ENCODE measurements at places on chromosomes 16 and 17.

GRCh38 chr16:31064882-31065461 lies 9.1 kb downstream of the ZNF668 start:
- DNase-seq = peak; percentile 88

DNA sequence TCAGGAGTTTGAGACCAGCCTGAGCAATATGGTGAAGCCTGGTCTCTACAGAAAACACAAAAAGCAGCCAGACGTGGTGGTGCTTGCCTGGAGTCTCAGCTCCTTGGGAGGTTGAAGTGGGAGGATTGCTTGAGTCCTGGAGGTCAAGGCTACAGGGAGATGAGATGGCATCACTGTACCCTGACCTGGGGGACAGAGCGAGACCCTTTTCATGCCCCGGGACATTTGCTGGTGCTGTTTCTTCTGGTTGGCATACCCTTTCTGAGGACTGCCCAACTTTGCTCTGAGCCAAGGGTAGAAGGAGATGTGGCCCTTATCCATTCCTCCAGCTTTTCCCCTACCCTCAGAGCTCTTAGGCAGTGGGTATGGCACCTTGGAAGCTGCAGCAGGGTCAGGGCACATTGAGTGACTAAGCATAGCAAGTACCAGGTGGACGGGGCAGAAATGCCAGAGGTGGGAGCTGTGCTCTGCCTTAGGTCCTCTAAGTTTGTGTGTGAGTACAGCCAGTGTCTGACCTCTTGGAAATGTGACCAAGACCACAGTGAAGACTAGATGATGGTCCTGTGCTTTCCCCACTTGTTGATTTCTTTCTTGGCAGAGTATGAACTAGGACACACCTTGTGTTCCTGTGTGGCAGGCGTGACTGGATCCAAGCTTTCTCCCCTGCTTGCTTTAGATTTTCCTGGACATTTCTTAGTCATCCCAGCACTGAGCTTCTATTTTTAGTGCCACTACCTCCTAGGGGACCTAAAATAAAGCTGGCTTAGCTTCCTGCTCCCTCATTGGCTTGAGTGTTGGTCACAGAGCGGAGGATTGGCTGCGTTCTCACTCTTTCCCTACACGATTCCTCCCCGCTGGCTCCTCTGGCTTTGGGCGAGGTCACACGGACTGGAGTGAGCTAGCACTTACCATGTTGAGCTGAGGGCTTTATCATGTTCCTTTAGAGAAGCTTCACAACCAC lies 9.9 kb upstream of the EDC4 start:
- no peak for DNase-seq

GRCh38 chr17:57966875-57967274 lies 11.7 kb upstream of the CUEDC1 start:
- DNase-seq = no peak

DNA sequence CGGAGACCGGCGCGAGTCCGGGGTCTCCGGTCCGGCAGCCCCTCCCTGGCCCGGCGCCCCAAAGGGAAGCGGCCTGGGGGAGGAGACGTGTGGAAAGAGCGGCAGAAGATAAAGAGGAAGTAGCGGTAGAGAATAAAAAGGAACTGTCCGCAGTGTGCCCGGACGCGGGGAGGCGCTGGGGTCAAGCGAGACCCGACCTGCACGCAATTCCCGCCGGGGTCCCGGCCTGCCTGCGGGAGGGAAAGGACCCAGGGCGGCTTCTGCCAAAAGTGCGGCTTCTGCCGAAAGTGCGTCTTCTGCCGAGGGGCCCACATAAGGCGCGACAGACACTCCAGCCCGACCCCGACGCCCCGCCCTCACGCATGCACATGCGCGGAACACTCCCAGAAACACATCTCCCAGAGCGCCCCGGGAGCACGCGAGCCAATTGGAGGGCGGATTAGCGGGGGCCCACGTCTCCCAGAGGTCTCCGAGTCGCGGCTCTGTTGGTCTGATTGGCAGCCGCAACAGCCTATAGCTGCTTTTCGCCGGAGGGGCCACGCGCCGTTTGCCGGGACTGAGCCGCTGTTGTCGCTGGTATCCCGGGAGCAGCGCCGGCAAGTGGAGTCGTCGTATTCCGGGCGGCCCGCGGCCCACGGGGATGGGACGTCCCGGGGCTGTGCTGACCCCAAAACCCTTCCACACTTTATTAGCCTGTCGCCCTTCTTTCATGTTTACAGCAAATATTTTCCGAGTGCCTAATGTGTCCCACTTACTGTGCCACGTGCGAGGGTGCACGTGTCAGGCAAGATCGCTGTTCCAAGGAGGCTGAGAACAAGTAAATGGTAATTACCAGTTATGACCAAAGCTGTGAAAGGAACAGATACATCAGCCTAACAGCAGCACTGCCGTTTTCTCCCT lies 8.0 kb upstream of the MEFV start:
- peak; percentile 98 for DNase-seq

GRCh38 chr17:42748908-42749798 lies 4.3 kb upstream of the EZH1 start:
- no peak for DNase-seq

GRCh38 chr17:77802811-77803220 lies 155.7 kb upstream of the TNRC6C start:
- DNase-seq = no peak

GRCh38 chr17:7740481-7741001 lies 23.0 kb downstream of the DNAH2 start:
- no peak for DNase-seq

GRCh38 chr16:50254072-50254471 lies 12.3 kb upstream of the ADCY7 start:
- DNase-seq = no peak

DNA sequence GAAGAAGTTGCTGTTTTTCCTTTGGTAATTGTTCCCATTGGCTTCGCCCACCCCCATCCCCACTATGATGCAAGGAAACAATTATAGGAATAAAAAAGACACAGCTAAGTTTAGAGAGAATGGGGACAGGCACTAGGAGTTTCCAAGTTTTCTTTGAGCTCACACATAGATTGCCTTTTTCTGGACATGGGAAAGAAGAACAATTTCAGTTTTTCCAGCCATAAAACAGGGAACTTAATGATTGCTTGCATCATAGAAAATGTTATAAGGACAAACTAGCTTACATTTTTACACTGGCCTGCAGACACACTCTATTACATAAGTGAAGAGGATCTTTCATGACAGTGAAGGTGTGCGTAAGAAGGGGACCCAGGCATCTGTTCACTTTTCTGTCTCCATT lies 142.3 kb upstream of the ZFHX3 start:
- DNase-seq = no peak

DNA sequence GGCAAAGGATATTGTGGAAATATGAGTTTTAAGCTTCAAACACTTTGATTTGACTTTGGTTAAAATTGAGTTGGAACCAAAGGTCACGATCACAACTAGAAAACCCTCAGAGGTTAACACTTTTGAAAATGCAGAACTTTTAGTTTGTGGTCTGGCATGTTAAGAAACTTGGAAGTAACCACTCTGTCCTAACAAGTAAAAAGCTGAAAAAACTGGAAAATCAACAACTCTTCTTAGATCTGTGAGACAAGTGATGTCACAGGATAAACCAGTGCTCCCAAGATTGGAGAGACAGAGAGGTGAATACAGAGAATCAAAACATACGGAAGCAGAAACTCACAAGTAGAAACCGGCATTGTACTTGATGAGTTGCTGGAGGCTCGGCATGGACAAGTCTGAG lies 17.4 kb downstream of the MFSD6L start:
- no peak for DNase-seq

GRCh38 chr16:55062442-55062841 lies 131.8 kb downstream of the IRX5 start:
- no peak for DNase-seq

GRCh38 chr17:81328489-81328888 lies 33.4 kb upstream of the SLC38A10 start:
- DNase-seq = no peak

DNA sequence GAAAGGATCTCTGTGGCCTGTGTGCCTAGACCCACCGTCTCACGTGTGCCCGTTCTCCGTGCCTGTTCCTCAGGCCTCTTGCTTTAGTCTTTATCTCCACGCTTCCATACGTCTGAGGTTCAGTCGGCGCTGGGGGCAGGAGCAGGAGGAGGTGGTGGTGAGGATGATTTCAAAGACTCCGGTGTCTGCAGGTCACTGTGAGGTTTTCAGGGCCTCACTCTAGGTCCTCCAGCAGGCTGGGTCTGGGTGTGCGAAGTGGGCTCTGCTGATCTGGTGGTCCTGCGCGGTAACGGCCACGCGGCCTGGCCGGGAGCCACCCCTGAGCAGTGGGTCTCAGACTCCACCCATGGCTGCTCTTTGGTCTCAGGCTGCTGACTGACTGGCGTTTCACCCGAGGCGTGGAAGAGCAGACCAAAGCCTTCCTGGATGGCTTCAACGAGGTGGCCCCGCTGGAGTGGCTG lies 14.4 kb upstream of the CLEC18A start:
- DNase-seq = no peak

GRCh38 chr17:1197781-1198490 lies 18.2 kb upstream of the ABR start:
- peak; percentile 28 for DNase-seq

GRCh38 chr16:82404586-82405315 lies 222.0 kb upstream of the CDH13 start:
- DNase-seq = no peak

DNA sequence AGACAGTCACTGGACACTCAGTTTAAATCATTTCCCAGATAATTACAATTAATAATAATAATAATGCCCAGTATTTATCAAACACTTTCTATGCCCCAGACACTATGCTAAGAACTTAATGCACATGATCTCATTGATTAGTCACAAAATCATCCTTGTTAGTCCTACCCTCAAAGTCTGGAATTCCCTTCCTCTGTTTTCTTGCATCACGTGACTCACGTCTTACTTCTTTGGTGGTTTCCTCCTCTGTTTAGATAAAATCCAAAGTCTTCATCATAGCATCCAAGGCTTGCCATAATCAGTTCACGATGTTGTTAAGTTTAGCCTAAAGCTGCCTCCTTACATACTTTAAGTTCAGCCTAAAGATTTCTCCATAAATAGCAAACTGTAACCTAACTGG lies 471.9 kb downstream of the PMP22 start:
- DNase-seq = peak; percentile 74

DNA sequence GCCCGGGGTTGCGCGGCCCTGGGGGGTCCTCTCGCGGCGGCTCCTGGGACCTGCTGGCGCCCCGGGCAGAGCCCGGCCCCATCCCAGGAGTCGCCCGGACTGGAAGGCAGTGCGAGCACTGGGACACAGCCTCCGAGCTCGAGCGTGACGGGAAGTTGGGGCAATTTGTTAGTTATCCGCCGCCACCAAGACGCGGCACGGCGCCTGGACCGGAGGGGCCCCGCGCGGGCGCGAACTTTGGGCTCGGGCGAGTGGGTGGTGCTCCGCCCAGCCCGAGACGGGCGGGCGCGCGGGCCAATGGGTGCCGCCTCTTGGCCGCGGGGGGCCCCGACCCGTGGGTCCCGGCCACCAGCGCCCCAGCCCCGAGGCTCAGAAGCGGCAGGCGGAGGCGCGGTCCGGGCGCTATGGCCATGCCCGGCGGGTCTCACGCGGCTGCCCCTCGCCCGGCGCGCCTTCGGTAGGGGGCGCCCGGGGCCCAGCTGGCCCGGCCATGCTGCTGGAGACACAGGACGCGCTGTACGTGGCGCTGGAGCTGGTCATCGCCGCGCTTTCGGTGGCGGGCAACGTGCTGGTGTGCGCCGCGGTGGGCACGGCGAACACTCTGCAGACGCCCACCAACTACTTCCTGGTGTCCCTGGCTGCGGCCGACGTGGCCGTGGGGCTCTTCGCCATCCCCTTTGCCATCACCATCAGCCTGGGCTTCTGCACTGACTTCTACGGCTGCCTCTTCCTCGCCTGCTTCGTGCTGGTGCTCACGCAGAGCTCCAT lies at the start of gene ADORA2B:
Gene ADORA2B, plus strand, starts transcription at position 372 of the 768 bp plus-strand sequence. Its CDS starts 119 bp downstream, at position 491.
- DNase-seq = peak; percentile 37

- DNase-seq = no peak
Measured at GRCh38 chr17:14125518-14126137, 56.3 kb downstream of the COX10 start.

GRCh38 chr17:70709596-70709995 lies 540.3 kb downstream of the KCNJ2 start:
- DNase-seq = no peak

GRCh38 chr16:84062734-84063640 lies 20.4 kb upstream of the SLC38A8 start:
- DNase-seq = peak; percentile 25

DNA sequence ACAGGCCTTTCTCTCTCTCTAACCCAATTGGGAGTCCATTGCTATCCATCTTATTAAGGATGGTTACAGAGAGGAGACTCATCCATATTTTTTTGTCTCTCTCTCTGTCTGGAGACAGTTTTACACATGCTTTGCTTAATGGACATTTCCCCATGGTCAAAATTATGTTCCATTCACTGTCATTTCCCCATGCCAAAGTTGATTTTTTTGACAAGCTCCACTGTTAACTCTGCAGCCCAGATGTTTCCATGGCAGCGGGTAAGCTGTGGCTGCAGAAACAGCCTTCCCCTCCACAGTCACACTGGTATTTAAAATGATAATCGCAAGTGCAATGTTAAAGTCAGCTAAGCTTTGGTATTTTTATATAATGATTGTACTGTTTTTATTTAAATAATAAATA lies 63.9 kb upstream of the HLF start:
- DNase-seq = no peak

GRCh38 chr17:62101515-62101914 lies 36.4 kb upstream of the MED13 start:
- DNase-seq = no peak

- DNase-seq = no peak
Measured at GRCh38 chr17:2796164-2797125, at the start of gene RAP1GAP2. TSS of gene RAP1GAP2 (plus strand) at chr17:2796438. CDS start at chr17:2796528, 90 bp downstream.

DNA sequence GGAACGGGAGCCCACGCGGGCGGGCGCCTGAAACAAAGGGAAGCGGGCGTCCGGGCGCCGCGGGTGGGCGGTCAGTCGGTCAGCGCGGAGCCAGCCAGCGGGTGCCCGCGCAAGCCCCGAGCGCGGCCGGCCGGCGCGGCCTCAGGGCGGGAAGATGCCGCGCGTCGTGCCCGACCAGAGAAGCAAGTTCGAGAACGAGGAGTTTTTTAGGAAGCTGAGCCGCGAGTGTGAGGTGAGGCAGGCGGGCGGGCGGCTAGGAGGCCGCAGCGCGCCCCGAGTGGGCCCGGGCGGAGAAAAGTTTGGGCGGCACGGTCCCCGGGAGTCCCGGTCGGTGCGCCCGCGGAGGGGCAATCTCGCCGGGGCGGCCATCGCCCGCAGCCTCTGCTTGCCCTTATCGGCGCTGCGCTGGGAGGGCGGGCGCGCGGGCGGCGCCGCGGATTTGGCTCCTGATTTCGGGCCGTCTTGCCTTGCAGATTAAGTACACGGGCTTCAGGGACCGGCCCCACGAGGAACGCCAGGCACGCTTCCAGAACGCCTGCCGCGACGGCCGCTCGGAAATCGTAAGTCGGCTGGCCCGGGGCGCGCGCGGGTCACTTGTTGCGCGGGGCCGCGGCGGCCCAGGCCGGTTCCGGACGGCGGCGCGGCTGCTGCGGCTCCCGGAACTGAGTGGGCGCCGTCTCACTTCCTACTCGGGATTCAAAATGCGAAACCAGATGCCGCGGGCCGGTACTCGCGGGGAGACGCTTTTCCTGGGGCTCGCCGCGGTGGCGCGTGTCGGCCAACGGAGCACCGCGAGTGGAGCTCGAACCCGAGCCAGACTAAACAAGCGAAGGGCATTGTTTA lies 526 bp downstream of the CBFB start:
- no peak for DNase-seq

GRCh38 chr17:17573912-17574311 lies 17.6 kb downstream of the PEMT start:
- DNase-seq = peak; percentile 33

Data from fibroblast of skin of left quadriceps (primary cell).